ENCODE measurements at places on chromosomes 4 and X.

- peak; percentile 58 for ATAC-seq
Observed at GRCh38 chr4:143335979-143336780, 496 bp upstream of the GAB1 start.

DNA sequence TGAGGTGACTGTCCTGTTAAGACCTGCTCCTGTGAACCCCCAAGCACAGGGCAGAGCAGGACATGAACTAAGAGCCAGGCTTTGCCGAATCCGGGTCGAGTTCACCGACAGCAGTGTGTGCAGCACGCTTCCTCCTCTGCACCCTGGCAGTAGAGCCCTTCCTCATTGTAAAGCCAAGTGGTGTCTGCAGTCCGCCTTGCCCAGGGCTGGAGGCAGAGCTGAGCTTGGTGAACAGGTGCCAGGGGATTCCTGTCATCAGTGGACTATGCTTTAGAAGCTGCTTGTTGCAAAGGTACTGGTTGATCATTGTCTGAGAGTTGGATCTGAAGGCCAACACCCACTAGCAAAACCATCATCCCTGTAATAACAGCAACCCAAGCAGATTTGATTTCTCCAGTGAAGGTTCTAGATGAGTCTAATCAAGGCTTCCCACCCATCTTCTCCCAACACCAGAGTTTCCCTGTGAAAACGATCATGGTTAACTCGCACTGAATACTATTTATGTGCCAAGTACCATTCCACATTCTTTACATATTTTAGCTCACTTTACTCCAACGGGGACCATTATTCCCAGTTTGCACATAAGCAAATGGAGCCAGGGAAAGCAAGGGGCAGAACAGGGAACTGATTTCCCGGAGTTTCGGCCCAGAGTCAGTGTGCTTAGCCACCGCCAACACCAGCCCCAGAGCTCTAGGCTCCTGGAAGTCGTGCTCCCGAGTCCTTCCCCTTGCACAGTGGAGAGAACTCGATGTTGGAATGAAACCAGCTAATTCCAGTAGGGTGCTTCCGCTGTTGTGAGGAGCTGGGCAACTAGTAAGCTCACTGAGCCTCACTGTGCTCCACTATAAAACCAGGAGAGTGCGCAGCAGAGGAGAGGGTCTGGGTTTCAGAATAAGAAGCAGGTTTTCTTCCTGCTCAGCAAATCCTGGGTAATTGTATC, 1.4 kb upstream of the SLC34A2 start:
- no peak for ATAC-seq

- no peak for ATAC-seq
Observed at GRCh38 chr4:183011213-183011907, 87.7 kb upstream of the WWC2 start.

DNA sequence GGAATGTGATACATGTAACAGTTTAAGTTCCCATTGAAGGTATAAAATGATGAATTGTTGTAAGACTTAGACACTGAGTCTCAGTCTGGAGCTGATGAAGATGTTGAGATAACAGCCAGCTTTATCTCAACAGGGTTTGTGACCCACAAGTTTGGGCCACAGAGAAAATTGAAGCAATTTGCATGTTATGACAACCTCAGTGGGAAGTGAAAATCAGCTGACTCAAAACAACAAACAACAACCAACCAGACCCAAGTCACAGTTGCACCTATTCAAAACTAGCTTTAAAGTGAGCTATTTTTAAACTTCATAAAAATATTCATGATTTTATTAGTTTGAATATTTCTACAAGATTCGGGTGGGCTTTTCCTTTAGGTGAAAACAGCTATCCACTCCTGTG, 8.0 kb downstream of the SFRP2 start:
- ATAC-seq = no peak

DNA sequence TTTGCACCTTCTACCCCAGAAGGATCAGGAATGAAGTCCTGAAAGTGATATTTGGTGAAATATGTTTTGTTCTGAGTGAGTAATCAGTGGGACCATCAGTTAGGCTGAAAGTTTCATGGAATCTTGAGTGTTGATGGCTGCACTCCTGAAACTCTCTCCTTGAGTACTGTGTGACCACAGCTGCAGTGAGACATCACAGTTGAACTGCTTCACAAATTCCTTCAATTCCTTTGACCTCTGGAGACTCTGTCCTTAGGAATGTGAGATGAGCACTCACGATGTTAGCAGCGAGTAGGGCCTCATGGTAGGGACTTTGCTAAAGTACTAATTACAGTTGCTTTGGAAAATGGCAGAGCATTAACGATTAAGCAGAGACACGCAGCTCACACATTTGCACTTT, 142.9 kb upstream of the SLC4A4 start:
- ATAC-seq = no peak

DNA sequence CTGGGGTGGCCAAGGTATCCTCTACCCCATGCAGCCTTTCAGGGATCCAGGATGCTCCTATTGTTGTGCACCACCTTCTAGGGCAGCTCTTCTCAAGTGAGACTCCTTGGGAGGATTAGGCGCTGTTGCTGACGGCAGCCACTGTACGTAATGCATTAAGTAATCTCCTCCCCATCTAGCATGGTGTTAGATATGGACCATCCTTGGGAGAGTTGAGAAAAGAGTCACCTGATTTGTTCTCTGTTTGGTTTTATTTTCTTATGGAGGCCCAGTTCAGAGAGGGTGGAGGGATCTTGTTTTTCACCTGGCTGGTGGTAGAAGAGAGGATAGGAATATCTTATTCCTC, 46.4 kb downstream of the GYG2 start:
- no peak for ATAC-seq

- ATAC-seq = no peak
Observed at GRCh38 chrX:152674135-152674534, 24.5 kb upstream of the MAGEA3 start.

DNA sequence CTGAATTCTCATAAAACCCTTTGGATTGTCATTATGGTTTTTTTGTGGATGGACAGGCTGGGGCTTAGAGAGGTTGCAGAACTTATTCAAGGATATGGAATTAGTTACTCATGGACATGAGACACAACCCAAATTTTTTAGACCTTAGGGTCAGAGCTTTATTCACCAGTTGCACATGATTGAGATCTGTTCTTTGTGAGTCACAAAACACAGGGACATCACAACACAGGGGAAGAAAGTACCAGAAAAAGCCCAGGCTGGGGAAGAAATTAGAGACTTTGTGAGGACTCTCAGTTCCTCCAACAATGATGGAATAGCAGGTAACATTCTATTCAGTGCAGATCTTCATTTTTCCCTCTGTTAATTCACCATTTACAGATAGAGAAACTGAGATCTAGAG, 602.4 kb upstream of the CPEB2 start:
- ATAC-seq = no peak

DNA sequence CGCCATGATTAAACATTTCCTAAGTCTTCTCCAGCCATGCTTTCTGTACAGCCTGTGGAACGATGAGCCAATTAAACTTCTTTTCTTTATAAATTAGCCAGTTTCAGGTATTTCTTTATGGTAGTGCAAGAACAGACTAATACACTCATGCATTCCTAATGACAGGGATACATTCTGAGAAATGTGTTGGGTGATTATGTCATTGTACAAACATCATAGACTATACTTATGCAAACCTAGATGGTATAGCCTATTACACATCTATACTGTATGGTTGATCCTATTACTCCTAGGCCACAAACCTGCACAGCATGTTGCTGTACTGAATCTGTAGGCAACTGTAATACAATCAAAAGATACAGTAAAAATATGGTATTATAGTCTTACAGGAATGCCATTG, 83.1 kb downstream of the ATOH1 start:
- ATAC-seq = peak; percentile 26

All from activated T-helper 17 cell treated with anti-CD3 and anti-CD28 coated beads, Interleukin-2, amount 50 U/mL, for 72 hours (primary cell).